ENCODE measurements at places on chromosomes 7 and 10.

- DNase-seq = no peak
Measured at GRCh38 chr7:108196004-108196403, 65.8 kb upstream of the LAMB4 start.

- no peak for DNase-seq
Measured at GRCh38 chr7:79806161-79806734, 328.4 kb upstream of the GNAI1 start.

DNA sequence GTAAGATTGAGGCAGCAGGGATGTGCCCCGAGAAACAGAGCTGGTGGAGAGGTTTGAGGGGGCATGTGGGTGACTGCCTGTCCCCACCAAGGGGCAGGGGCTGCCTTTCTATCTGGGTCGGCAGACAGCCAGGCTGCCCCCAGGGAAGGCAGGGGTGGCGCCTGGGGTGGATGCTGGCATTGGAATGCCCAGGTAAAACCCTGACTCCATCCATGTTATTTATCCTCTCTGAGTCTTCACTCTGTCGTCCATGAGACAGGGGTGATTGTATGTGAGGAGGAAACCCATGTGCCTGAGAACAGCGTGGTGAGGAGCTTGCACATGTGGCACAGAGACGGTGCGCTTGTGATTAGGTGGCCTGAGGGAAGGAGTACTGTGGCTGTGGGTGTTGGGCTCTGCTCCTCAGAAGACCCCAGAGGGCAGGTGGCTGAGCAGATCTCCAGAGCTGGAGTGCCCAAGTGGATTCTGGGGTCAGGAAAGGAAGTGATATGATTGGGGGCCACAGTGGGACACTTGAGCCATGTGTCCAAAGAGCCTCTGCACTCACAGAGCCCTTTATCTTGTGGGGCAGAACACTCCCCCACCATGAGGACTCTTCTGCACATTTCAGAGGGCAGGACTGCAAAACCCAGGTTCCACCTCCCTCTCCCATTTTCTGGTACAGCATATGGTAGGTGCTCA lies 100.4 kb upstream of the RET start:
- no peak for DNase-seq

DNA sequence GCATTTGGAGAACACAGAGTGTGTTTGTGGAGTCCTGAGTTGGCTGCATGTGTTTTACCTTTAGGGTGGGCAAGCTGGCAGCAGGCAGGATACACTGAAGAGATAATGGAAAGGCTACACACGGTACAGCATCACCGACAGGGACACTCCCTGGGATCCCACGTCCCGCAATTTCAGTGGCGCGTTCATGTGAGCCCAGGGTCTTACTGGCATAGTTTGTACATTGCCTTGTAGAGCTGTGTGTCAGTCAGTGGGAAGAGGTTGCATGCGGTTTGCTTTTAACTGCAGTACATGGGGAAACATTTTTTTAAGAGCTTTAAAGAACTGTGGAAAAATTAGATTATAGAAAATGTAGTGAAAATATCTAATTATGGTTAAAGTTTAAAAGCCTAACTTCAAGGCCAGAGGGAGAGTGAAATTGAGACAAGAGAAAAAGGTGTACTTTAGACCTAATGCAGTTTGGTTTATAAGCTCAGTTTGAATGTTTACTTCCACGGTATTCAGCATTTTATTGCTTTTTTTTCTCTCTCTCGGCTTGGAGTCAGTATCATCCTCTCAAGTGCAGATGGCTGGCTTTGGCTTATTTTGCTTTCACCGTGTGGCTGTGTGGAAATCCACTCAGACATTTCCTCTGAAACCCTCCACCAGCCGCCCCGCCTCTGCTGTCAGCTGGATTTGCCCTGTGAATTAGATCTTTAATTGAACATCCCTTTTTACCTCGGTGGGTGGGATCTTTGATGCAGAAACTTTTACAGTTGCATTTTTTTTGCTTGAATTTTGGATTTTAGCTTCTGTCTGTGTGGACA lies 364.2 kb upstream of the COBL start:
- no peak for DNase-seq

DNA sequence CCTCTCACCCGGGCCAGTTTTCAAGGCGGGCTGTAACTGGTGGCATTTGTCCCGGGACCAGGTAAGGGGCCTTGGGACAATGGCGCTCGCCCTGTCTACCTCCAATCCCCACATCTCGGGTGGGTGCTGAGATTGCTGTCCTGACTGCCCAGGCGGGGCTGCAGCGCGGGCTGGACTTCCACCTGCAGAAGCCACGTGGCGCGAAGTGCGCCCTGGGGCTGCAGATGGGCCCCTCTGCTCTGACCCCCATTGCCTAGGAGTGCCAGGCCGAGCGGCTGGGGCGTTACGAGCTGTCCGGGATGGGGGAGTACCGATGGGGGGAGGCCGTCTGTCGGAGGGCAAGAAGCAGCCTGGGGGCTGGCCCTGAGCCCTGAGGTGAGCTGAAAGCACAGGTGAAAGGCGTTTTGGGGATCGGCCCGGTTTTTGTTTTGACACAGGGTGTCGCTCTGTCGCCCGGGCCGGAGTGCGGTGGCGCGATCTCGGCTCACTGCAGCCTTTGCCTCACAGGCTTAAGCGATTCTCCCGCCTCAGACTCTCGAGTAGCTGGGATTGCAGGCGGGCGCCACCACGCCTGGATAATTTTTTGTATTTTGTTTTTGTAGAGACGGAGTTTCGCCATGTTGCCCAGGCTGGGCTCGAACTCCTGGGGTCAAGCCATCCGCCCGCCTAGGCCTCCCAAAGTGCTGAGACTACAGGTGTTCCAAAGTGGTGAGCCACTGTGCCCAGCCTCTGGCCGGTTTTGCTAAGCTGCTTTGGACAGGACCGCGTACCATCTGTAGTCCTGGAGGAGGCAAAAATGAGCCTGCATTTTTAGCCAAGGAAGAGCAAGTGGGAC lies at the start of gene SFXN2:
TSS of gene SFXN2 (plus strand) at position 16 of the 835 bp plus-strand sequence. CDS start 12,001 bp downstream, outside the sequence.
- peak; percentile 79 for DNase-seq

DNA sequence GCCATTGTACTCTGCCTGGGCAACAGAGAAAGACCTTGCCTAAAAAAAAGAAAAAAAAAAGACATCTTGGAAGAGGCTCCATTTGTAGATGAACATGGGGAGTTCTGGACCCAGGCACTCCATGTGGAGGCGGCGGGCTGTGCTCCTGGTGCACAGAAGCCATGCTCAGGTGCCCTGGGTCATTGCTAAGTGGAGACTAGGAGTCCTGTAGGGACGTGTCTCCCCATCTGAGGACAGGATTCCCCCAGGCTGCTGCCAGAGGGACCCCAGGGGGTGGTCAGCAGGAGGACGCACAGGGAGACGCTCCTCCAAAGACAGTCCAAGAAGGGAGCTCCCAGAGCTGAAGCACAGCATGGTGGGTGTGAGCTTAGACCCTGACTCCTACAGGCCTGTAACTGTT lies 34.3 kb downstream of the SBDS start:
- no peak for DNase-seq

DNA sequence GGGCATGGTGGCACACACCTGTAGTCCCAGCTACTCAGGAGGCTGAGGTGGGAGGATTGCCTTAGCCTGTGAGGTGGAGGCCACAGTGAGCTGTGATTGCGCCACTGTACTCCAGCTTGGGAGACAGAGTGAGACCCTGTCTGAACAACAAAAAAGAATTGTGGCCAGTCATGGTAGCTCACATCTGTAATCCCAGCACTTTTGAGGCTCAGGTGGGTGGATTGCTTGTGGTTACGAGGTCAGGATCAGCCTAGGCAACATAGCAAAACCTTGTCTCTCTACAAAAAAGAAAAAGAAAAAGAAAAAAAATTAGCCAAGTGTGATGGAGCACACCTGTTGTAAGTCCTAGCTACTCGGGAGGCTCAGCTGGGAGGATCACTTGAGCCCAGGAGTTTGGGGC lies 22.8 kb downstream of the MARCHF5 start:
- no peak for DNase-seq

DNA sequence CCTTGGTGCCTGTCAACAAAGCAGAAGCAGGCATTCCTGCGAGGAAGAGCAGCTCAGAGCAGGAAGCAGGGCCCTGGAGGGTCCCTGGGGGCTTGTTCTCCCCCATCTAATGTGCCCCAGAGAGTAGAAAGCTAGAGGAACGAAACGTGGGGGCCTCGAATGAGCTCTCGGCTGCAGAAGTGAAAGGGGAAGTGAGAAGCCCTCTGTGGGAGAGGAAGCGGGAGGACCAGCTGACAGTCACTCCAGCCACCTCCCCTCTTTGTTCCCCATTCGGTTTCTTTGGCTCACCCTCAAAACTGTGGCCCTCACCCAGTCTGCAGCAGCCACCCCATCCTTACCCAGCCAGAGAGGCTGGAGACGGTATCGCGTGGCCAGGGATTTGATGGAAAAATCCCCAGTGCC lies 25.0 kb downstream of the C10orf105 start:
- no peak for DNase-seq

DNA sequence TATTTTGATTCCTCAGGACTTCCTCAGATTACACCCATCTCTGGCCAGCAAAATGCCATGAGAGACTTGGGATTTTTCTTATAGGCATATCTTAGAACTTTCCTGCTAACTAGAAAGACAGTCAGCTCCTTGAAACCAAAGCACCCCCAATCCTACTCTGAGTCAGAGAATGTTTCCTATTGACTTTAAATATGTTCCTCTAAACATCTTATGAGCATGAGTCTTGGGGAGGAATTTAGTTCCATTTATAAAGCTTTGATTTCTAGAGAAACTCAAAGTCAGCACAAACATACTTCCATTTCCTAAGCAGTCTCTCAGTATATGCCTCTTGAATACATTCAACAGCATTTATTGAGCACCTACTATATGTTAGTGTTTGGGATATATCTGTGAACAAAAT lies 128.5 kb downstream of the INHBA start:
- no peak for DNase-seq

GRCh38 chr10:78594559-78595268 lies 474.1 kb upstream of the ZMIZ1 start:
- DNase-seq = no peak

Data from H7 (cell line).